ENCODE measurements at places on chromosomes 16 and 17.

DNA sequence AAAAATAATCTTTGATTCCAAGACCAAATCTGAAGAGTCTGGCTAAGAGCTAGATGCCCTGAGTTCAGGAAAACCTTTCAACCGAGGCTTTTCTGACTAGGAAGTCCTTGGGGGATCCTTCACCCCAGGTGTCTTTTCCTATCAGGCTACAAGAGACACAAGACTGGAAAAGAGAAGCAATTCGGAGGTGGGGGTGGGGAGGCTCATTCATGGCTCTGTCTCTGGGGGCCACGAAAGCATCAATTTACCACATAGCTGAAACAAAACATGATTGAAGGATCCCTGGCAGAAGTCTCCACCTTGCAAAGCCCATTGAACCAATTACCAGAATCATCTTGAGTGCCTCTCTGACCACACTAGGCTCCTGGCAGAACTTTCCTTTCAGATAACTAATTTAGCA is 239.8 kb upstream of the SALL1 start:
- DNase-seq = no peak

DNA sequence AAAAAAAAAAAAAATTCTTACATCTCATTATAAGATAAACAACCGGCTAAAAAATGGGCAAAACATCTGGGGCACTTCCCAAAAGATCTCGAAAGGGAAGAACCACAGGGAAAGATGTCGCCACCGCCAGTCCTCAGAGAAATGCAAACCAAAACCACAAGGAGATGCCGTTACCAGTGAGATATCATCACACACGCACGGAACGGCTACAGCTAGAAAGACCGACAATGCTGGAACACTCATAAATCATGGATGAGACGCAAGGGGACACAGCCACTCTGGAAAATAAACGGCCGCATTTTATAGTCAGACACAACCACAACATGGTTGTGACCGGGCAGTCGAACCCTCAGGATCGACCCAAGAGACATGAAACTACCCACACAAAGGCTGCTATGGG is 24.5 kb downstream of the WDR45B start:
- no peak for DNase-seq

- DNase-seq = no peak
Observed at GRCh38 chr17:5508810-5509209, 22.4 kb downstream of the MIS12 start.

GRCh38 chr16:84540194-84540593 is 35.7 kb upstream of the MEAK7 start:
- DNase-seq = no peak
